ENCODE measurements at places on chromosomes 5 and 9.

DNA sequence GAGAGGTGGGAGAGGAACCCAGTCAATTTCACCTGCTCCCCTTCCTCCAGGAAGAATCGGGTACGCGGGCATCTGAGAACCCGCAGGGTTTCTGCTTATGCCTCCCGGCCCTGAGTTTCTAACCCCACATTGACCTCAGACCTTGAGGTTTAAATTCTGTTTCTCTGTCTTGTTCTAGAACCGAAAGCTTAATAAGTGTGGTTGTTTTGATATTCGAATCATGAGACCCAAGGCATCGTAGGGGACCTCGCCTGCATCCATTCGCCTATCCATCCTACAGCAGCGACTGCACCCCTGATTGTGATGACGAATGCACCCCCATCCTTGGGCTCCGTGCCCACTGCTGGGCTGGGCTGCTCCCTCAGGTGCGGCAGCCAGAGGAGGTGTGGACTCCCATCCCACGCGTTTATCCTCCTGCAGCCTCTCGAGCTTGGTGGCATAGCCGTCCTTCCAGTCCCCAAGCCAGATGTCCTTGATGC is 80.8 kb upstream of the IER5L start:
- no peak for DNase-seq

GRCh38 chr9:76321195-76321828 is 72.9 kb downstream of the RFK start:
- DNase-seq = no peak

- no peak for DNase-seq
Observed at GRCh38 chr9:127154390-127155191, 32.2 kb upstream of the ANGPTL2 start.

DNA sequence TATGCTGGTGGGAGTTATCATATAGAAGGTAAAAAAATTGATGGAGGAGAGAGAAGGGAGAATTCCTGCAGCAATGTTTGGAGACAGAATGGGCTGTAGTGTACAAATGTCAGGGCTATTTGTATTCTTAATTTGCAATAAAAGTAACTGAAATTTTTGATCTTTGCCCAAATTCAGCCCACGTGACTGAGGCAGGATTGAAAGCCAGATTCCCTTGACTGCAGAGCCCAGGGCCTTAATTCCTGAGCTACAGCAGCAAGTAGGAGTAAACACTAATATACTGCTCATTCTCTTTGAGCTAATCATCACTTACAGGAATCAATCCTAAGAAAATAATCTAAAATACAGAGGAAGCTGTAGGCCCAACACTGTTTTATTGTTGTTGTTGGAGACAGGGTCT is 5.2 kb upstream of the ANXA6 start:
- DNase-seq = no peak

DNA sequence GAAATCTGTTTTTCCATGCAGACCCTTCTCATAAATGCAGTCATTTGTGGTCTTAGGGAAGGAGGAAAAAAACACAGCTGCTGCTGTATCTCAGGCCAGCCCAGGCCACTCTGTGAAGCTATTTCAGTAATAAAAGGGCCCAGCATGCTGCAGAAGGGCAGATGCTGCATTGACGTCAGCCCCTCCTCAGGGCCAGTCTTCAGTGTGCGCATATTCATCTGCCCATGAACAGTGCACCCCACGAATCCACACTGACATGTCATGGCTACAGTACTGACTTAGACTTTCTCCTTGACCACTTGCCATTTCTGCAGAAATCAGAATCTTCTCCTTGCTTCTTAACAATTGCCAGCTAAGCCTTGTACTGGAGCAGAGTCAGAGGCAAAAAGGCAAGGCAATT is 304.7 kb downstream of the GABRG2 start:
- no peak for DNase-seq

- no peak for DNase-seq
Observed at GRCh38 chr9:98037357-98037756, 19.2 kb upstream of the NANS start.

GRCh38 chr9:98635374-98635773 is 73.4 kb downstream of the GABBR2 start:
- DNase-seq = no peak

DNA sequence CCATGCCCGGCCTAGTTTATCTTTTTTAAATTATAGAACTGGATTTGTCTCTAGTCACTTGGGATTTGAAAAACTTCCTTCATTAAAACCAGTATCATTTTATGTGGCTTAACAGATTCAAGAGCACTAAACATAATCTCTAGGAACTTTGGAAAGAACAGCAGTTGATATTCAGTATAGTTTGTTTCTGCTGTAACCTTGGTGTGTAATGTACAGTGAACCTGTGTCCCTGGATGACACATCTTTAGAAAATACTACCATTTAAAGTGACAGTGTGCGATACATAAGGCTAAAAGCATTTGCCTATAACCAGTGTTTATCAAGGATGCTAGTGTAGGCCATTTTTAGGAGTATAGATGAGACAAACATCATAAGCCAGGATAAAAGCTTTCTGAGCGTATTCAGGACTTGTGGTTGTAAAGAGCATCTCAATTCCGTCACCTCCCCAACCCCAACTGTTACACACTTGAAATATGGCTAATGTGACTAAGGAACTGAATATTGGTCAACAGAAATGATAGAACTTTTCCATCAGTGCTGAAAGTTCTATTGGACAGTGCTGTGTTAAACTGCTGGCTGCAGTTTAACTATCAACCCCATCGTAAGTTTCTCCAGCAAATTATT is 4.4 kb downstream of the SNX18 start:
- no peak for DNase-seq

DNA sequence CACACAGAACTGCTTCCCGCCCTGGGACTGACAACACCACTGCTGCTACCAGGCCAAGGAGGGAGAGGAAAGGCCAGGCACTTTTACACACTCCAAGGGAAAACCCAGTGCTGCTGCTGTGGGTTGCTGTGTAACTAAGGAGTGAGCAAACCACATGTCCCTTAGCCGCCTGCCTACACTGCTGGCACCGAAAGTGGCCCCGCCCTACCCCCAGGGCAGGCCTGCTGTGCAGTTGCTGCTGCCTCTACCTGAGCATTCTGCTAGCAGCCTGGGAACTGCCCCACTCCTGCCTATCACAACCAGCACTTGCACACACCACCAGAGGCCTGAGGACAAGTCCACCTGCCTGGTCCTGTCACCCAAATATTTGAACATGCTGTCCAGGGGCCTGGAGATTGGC is 740.9 kb downstream of the DTWD2 start:
- no peak for DNase-seq

DNA sequence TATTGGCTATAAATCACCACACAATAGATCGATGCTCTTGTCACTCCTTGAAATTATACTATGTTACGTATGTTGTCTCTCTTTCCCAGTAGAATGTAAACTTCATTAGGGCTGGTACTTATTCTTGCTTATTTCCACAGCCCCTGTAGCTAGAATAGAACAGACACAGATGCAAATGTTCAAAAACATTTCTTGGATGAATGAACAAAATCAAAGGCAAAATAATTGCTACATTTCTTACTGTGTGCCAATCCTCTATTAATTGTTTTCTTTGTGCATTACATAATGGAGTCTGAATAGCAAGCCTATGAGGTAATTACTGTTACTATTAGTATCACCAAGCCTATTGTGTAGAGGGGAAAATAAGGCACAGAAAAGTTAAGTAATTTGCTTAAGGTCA is 725 bp upstream of the OR13C2 start:
- DNase-seq = no peak
